NCI-H69 (cell line): ENCODE measurements at places on chromosomes 1 and 21.
A peak's percentile ranks its signal among the peaks of the same experiment; 100 is the strongest.

GRCh38 chr1:38555594-38555993, 304.0 kb downstream of the RRAGC start:
- no peak for DNase-seq

GRCh38 chr1:226609836-226610455, 61.4 kb downstream of the STUM start:
- peak; percentile 29 for DNase-seq

DNA sequence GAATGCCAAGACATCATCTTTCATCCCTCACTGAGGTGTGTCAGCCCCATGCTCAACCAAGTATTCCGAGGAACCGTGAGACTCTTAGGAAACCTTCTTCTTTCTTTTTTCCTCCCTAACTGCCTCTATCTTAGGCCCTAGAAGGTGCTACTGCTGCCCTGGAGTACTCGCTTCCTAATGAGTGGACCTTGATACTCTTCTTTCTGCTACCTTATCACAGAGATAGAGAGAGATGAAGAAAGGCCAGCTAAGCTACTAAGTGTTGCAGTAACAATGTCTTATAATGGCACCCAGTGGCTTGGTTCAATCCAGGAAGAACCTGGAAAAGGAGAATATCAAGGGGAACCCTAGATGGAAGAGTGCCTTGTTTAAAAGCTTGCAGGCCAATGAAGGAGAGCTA, 86.6 kb downstream of the KIRREL1 start:
- DNase-seq: no peak

DNA sequence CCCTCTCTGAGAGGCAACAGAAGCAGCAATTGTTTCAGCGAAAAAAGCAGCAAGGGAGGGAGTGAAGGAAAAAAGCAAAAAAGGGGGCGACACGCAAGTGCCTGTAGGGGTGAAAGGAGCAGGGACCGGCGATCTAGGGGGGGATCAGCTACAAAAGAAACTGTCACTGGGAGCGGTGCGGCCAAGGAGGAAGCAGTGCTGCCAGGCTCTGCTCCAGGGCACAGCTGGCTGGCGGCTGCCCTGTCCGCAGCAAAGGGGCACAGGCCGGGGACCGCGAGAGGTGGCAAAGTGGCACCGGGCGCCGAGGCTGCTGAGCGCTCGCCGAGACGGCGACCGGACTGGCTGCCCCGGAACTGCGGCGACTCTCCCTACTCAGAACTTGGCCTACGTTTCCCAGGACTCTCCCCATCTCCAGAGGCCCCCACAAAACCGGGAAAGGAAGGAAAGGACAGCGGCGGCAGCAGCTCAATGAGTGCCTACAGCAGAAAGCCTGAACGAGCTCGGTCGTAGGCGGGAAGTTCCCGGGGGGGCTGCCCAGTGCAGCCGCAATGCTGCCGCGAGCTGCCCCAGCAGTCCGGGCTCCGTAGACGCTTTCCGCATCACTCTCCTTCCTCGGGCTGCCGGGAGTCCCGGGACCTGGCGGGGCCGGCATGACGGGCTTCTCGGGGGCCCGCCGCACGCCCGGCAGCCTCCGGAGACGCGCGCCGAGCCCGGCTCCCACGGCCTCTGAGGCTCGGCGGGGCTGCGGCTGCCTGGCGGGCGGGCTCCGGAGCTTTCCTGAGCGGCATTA, 1.0 kb upstream of the CDKN2C start:
- DNase-seq: peak; percentile 82

GRCh38 chr1:3169665-3170356, 100.8 kb downstream of the PRDM16 start:
- DNase-seq: no peak

GRCh38 chr1:10338611-10339010, 60.3 kb upstream of the PGD start:
- DNase-seq: no peak

GRCh38 chr1:157490467-157491165, 61.7 kb downstream of the FCRL5 start:
- peak; percentile 56 for DNase-seq

- peak; percentile 86 for DNase-seq
Measured at GRCh38 chr21:43196826-43197225, 28.0 kb downstream of the CRYAA start.

DNA sequence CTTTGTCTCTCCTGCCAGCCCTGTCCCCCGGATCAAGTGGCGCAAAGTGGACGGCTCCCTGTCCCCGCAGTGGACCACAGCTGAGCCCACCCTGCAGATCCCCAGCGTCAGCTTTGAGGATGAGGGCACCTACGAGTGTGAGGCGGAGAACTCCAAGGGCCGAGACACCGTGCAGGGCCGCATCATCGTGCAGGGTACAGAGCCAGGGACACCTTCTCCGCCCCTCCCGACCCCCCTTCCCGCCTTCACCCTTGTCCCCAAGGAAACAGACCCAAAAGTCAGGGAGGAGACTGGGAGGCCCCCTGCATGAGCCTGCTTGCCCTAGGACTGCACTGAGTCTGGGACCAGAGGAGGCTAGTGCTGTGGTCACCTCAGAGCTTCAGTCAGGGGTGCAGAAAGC, 18.2 kb downstream of the CNTN2 start:
- no peak for DNase-seq

DNA sequence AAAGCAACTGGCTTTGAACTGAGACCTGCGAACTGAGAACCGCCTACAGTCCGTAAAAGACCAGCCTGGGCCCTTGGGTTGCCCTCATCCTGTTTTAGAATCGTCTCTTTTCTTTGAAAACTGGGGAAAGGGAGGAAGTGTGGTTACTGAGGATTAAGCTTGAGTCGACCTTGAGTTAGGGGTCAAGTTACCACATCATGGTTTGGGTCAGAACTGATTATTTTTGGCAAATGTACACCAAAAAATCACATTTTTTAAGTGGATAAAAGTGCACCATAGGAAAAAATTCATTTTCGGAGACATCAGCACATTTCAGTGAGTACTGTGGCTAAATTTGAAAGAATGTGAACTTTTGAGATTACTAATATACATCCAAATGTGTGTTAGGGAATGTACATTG, 76.9 kb upstream of the KAZN start:
- no peak for DNase-seq

GRCh38 chr1:93178418-93178817, 1.8 kb downstream of the TMED5 start:
- peak; percentile 47 for DNase-seq

GRCh38 chr21:28142697-28143096, 850.0 kb downstream of the LTN1 start:
- no peak for DNase-seq

DNA sequence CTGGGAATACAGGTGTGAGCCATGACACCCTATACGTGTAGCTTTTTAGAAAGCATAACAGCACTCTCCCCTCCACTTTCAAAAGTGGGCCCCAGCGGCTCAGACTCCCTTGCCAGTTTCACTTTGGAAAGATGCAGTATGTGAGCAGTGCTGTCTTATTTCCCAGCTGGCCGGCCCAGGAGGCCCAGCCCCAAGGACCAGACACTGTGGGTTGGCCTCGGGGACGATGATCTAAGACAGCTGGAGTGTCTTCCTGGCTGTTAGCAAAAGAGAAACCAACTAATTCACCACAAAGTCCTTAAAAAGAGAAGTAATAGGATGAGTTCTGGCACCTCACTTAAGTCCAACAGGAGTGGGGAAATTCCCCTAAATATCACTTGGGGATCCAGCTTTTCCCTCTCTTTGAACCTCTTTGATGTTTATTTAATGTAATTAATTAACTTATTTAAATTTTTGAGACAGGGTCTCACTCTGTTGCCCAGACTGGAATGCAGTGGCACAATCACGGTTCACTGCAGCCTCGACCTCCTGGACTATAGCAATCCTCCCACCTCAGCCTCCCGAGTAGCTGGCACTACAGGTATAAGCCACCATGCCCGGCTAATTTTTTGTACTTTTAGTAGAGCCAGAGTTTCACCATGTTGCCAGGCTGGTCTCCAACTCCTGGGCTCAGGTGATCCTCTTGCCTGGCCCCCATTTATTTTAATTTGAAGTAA, 17.6 kb upstream of the CLIC4 start:
- no peak for DNase-seq

DNA sequence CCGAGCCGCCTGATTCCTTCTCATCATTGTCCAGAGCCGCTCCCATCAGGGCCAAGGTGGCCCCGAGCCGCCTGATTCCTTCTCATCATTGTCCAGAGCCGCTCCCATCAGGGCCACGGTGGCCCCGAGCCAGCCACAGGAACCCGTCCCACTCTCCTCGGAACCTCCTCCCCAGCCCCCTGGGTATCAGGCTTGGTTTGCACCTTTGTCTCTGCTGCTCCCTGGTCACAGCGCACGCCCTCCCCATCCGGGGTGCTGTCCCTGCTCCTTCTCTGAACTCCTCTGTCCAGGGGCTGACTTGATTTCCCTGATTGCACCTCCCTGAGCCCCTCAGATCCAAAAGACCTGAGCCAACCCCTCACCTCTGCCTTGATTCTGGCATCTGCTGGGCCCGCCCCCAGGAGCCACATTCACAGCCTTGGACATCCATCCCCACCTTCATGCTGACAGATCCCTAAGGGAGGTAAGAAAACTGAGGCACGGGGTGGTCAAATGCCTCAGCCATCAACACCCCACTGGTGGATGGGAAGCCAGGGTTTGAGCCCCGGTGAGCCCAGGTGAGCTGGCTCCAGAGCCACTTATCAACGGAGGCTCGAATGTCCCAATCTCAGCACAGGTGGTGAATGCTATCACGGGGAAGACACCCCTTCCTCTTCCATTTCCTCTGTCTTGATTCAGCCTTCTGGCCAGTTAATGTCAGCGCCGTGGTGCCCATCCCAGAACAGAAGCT, 25.6 kb upstream of the COL18A1 start:
- DNase-seq: no peak

GRCh38 chr1:93420400-93420799, 27.5 kb upstream of the FNBP1L start:
- no peak for DNase-seq

DNA sequence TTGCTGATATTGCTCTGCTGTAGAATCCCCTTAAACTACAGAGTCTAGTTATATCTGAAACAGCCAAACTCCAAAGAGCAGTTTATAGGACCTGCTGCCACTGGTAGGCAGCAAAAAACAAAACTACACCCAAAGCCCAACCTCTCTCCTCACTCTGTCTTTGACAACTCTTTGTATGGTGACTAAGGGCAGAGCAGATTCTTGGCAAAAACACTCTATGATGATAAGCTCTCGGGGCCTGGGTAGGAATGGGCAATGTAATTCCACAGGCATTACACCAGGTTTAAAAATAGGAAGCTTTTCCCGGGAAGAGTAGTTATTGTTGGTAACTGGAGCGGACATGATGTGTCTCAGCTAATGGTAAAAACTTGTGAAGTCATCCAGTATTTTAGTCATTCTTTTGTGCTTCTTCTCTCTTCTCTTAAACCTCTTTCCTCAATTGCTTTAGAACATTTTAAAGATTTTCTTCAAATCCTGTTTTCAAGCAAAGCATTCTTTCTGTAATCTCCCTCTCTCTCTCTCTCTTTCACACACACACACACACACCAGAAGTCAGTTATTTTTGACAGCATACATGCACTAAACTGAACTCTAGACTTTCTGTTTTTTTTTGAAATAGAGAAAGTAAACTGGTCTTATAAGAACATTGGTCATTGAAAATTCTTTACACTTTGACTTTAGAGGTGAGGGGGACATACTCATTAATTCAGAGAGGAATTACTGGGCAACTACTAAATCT, 193.5 kb downstream of the PAPPA2 start:
- DNase-seq: no peak

GRCh38 chr1:56289260-56289659, 290.1 kb downstream of the PLPP3 start:
- DNase-seq: peak; percentile 44

DNA sequence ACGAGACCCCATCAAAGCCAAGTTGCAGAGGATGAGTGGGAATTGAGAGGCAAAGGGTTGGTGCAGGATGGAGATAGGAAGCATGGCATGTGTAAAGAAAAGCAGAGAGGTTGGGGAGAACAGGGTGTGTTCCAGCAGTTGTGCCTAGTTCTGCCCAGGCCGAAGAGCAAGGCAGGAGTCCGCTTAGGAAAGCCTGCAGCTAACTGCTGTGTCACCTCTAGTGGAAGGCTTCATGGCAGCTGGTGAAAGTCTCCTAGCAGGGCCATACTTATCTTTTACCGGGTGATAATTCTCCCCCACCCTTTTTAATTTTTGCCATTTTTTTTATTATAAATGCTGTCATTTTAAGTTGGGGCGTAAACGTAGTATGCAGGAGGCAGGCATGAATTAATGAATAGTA, 93.6 kb downstream of the NFIA start:
- peak; percentile 52 for DNase-seq

DNA sequence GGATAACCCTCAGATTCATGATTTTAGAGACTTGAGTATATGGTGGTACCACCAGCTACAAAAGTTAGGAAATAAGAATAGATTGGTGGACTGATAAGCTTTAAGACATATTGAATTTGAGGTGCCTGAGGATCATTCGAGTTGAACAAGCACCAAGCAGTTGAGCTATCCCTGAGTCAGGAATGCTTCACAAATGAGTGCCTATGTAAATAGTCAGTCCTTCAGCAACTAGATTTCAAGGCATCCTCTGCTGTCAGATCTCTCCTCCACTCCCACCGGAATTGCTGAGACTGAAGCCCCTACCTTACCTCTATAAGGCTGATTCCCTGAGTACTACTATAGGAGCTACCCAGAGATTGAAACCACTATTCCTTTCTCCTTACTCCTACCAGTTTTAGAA, 7.1 kb downstream of the BTF3L4 start:
- DNase-seq: no peak

DNA sequence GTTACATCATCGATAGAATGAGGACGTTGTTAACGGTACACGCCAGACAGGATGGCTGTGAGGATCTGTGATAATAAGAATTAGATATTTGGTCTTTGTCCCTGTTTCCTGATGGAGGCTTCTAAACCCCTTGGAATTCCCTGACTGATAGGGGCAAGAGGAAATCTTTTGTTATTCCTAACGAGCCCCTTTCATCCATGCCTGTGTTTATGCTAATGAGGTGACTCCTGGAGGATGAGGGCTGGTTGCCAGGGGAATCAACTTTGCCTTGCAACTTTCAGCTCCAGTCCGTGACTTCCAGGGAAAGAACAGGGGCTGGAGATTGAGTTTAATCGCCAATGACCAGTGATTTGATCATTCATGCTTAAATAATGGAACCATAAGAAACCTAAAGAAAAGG, 39.3 kb upstream of the NLRP3 start:
- no peak for DNase-seq

- no peak for DNase-seq
Measured at GRCh38 chr1:100456880-100457279, 81.1 kb upstream of the GPR88 start.

GRCh38 chr1:159829273-159829634, 2.6 kb downstream of the SLAMF8 start:
- peak; percentile 74 for DNase-seq

DNA sequence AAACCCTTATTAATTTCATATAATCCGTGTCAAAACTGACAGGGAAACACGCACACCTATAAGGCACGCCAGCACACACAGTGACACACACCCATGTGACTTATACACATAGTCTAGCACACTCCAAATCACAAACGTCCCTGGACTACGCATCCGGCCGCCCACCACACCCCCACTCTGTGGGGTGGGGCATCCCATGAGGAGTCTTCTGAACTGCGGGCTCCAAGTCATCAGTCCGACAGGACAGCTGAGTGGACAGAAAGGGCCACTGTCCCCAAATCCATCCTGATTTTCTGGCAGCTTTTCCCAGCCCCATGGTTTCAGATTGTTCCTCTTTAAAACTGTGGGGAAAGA, 829 bp downstream of the PEA15 start:
- peak; percentile 65 for DNase-seq

GRCh38 chr1:113665071-113665470, 94.2 kb downstream of the PHTF1 start:
- no peak for DNase-seq
